ENCODE measurements at places on chromosomes 12 and 14.
A peak's percentile ranks its signal among the peaks of the same experiment; 100 is the strongest.

- peak; percentile 37 for DNase-seq
These were observed 493.1 kb upstream of the CCDC196 start for GRCh38 chr14:65993103-65993502.

- no peak for DNase-seq
These were observed 1.1 kb upstream of the CKAP4 start for GRCh38 chr12:106248846-106249371.

GRCh38 chr12:65668981-65669695, 155.1 kb upstream of the HMGA2 start:
- DNase-seq = no peak

DNA sequence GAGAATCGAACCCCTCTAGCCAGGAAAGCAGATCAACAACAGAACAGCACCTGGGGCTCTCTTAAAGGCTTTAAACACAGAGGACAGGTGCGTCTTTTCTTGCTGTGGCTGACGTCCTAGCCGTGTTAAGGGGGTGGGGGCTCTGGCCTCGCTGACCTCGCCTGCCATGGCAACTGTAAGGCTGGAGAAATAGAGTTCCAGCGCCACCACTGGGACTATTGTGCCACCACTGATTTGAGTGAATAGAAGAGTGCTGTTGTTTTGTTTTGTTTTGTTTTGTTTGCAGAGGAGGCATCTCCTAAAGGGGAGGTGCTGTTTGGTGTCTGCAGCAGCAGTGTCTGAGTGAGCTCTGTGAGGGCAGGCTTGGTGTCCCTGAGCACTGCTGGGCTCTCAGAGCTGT, 34.2 kb upstream of the PRMT8 start:
- DNase-seq = no peak

DNA sequence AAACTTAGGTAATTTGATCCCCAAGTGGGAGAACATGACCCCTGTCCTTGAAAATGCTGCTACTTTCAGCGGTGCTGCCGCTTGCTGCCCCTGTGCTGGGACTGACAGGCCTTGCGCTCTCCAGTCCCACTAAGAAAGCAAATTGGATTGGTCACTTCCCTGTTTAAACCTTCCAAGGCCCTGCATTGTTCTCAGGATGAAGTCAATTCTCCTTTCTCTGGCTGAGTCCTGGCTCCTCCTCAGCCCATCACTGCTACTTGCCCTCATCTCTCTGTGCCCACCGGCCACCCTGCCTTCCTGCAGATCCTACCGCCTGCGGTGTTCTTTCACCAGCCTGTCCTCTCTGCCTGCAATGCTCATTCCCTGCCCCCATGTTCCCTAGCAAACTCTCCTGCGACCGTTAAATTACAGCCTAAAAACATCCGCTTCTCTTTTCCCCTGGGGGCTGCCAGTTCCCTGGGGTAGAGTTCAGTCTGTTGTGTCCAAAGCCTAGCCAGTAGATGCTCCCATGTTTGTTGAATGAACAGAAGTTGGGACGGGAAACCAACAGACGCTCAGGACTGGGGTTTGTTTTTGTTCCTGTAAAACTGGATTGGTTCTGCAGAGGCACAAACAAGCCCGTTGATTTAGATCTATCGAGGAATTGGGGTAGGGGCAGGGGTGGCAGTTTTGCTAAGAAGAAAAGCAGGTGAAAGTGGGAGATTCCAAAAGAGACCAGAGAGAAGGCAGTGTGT, 127.3 kb upstream of the HIF1A start:
- DNase-seq = no peak

GRCh38 chr14:30855345-30856037, 18.9 kb upstream of the COCH start:
- no peak for DNase-seq

- DNase-seq = no peak
These were observed 577.5 kb downstream of the BCL11B start for GRCh38 chr14:98694541-98694940.

DNA sequence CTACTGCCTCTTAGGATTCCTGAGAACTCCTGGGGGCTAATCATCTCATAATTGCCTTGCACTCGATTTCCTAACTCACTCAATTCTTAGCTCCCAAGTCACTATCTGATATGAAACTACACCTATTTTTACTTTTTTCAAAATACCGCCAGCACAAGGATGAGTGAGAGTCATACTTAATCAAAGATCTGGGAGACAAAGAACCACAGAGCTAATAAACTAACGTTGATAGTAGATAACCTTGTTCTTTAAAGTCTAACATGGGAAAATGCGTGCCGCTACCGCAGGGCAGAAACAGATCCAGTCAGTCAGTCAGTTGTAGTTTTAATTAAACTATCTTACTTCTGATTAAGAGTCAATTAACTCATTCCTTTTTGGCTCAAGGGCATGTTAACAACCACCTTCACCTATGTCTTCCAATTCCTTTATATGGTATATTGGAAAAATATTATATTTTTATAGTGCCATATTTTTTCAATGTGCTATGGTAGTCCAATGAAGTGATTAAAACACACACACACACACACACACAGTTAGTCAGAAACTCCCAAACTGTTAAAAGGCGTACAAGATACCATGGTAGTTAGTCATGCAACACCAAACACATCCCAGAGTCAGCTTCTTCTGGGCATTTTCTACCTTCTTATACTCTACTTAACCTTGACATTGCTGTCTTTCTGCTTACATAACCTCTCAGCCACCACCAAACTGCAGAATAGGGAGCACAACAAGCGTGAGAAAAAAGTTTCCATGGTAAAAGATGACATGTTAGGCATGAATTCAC, 114.0 kb downstream of the KLHL28 start:
- no peak for DNase-seq

- DNase-seq = no peak
These were observed 9.7 kb upstream of the CACNA1C start for GRCh38 chr12:2043054-2043453.

DNA sequence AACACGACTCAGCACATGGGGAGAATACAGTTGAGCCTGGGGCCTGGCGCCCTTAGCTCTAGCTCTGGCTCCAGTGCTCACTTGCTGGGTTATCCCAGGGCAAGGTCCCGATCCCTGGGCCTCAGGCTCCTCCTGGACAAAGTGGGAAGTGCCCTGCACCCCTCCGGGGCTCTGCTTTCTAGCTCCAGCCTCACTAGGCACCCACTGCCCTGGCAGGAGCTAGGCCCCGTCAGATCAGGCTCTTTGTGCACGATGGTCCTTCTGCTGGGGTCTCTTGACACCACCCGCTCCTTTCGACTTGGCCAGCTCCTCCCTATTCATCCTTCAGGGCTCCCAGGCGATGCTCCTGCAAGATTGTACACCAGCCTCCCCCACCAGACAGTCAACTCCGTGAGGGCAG, 23.4 kb downstream of the NCKAP5L start:
- no peak for DNase-seq

DNA sequence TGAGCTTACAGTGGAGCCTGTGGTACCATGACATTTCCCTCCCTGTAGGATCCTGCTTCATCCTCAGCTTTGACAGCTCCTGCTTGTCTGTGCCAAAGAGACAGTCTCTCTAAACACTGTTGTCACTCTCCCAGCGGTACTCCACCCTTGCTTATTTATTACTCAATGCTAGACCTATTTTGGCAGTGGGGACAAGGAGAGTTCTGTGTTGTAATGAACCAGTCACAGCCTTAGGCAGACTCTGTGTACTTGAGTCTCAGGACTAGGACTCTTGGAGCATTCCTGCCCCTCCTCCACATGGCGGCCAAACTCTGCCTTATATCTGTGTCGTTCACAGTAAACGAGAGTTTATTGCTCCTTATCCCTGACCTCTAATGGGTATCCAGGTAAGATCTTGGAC, 70.9 kb downstream of the PIK3C2G start:
- no peak for DNase-seq

GRCh38 chr12:32588604-32589003, 90.5 kb upstream of the DNM1L start:
- no peak for DNase-seq

GRCh38 chr12:124915239-124916236, 1.1 kb upstream of the UBC start:
- DNase-seq = no peak

DNA sequence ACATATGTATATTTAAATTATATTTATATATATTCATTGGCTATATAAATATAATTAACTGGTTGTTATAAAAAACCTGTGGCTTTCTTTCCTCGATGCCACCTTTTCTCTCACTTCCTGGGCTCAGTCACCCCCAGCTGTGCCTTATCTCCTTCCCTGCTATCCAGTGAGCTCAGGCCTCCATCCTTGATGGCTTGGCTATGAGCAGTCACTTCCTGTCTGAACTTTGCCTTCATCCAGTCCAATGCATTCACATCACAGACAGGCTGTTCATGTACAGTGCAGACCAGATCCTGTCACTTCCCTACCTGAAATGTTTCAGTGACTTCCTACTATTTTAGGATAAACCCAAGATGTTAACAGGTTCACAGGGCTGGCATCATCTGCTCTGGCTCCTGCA, 115.3 kb upstream of the PRB2 start:
- DNase-seq = no peak

GRCh38 chr12:76455582-76456345, 103.8 kb downstream of the OSBPL8 start:
- peak; percentile 78 for DNase-seq

DNA sequence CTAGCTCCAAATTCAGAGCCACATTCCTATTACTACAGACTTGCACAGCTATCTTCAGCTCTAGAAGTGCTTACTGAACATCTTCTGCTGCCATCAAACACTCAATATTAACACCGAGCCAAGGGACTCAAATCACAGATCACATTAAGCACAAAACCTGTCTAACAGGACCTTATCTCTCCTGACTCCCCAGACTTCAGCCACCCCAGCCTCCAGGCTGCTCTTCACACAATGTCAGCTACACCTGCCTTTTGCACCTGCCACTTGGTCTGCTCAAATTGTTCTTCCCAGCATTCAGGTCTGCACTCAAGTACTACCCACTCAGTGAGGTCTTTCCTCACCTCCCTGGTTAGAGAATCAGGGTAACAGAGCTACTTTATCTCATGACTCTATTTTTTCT, 57.1 kb downstream of the GALC start:
- DNase-seq = no peak

- DNase-seq = no peak
These were observed 30.5 kb upstream of the NUDT4 start for GRCh38 chr12:93347054-93347785.

Measured in H4 (cell line).